ENCODE measurements at places on chromosomes 3 and 15.
A peak's percentile ranks its signal among the peaks of the same experiment; 100 is the strongest.

GRCh38 chr15:41865490-41866055, 26.9 kb downstream of the PLA2G4B start:
- no peaks in the 10 kb centered on the region for H3K27me3 ChIP-seq
- peaks cover 24% of the 10 kb centered on the region for H3K4me1 ChIP-seq
- DNase-seq = no peak
- no peak overlapping the region for H3K27ac ChIP-seq
- H3K36me3 ChIP-seq = no peaks in the 10 kb centered on the region

DNA sequence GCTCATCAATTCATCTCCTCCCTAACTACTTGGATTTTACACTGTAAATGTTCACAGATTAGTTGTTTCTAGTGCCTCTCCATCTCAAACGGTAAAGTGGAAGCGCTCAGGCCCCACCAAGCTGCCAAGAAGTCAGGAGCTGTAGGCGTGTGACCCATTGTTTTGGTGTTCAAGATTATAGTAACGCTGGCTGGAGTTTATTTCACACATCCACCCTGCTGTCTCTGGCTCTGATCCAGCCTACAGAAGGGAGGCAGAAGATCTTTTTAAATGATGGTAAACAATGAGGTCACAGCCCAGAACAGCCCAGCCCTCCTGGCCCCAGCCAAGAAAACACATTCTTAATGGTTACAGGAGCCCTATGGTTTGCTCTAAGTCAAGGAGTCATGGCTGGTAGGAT, 25.7 kb upstream of the GALNT15 start:
- no peaks in the 10 kb centered on the region for H3K27me3 ChIP-seq
- H3K4me1 ChIP-seq = no peaks in the 10 kb centered on the region
- no peaks in the 10 kb centered on the region for H3K36me3 ChIP-seq
- no peak overlapping the region for H3K27ac ChIP-seq
- DNase-seq = no peak

DNA sequence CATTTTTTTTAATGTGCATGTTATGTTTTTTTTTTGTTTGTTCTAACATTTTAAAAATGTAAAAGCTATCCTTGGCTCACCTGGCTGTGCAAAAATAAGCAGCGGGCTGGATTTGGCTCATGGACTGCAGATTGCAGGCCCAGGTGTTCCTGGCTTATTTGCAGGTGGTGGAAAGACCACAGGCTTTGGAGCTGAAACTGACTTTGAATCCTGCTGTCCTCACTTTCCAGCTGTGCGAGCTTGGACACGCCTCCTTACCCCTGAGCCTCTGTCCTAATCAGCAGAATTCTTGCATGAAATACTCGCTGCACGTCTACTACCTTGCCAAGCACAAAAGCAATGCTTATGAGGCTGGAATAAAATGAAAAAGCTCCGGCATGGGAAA, 188.7 kb upstream of the TPM1 start:
- H3K4me3 ChIP-seq = no peak overlapping the region
- DNase-seq = no peak
- H3K27me3 ChIP-seq = peaks cover 2% of the 10 kb centered on the region
- H3K27ac ChIP-seq = no peak overlapping the region
- H3K36me3 ChIP-seq = no peaks in the 10 kb centered on the region
- peaks cover 9% of the 10 kb centered on the region for H3K4me1 ChIP-seq

DNA sequence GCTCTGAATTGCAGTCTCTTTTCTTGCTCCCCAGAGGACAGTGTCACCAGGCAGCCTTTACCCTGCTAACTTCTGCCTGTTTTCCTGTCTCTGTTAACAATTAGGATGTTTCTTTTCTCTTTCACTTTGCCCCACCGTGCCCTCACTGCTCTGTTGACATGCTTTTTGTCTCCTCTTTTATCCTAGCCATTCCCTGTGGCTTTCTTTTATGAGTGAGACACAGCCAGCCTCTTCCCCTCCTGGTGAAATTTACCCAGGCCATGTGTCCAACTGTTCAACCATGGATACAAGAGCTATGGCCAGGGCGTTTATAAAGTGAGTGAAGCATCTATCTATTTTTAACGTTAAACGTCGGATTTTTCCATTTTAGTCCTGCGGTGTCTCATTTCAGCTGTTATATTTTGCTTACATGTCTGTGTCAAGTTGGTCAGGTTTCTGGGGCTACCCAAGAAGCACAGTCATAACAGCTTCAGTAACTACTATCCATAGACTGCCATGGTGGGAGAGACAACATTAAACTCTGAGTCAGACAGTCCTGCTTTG, 443.2 kb upstream of the AZI2 start:
- H3K36me3 ChIP-seq = no peaks in the 10 kb centered on the region
- peaks cover 5% of the 10 kb centered on the region for H3K27me3 ChIP-seq

- H3K36me3 ChIP-seq = no peaks in the 10 kb centered on the region
- H3K27ac ChIP-seq = peak overlapping the region; percentile 69
- no peak for DNase-seq
- no peak overlapping the region for H3K4me3 ChIP-seq
Observed at GRCh38 chr15:70203981-70204560, 106.4 kb upstream of the TLE3 start.

GRCh38 chr3:162938083-162938482, 1441.5 kb downstream of the OTOL1 start:
- no peaks in the 10 kb centered on the region for H3K27me3 ChIP-seq
- H3K4me3 ChIP-seq = no peak overlapping the region
- no peak for DNase-seq
- peaks cover 7% of the 10 kb centered on the region for H3K4me1 ChIP-seq

GRCh38 chr3:112074616-112075497, 11.3 kb upstream of the C3orf52 start:
- no peak for DNase-seq
- no peak overlapping the region for H3K27ac ChIP-seq
- no peaks in the 10 kb centered on the region for H3K27me3 ChIP-seq

DNA sequence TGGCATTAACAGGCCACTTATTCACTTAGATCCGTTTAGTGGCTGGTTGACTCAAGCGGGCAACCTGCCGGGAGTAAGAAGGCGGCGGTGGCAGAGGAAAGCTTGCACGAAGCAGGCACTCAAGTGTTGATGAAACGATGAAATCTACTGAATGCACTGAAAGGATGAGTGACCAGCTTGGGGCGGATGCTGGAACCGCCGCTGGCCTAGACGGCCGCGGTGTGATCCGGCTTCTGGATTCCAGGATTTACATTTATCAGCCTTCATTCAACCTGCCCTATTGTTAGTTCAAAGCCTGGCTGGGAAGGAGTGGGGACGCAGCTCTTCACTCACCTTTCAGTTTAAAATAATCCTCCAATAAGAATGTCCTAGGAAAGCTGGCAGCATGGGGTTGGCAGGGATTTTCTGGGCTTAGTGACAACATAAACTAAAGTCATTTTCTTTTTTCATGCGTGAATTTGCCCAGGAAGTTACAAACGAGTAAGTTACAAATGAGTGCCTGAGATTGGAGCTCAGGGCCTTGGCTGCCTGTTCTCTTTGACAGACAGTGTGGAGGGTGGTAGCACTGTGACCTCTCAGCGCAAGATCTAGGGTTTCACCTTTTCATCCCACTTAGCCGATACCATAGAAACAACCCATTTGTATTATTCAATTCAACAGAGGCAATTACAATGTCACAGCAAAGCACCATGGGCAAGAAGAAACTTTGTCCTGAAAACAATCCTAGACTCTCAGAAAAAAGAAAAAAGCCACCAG, 1.1 kb upstream of the PLCH1 start:
- H3K27me3 ChIP-seq = peaks cover 27% of the 10 kb centered on the region
- H3K27ac ChIP-seq = peak overlapping the region; percentile 38
- peak overlapping the region; percentile 99 for H3K4me3 ChIP-seq

DNA sequence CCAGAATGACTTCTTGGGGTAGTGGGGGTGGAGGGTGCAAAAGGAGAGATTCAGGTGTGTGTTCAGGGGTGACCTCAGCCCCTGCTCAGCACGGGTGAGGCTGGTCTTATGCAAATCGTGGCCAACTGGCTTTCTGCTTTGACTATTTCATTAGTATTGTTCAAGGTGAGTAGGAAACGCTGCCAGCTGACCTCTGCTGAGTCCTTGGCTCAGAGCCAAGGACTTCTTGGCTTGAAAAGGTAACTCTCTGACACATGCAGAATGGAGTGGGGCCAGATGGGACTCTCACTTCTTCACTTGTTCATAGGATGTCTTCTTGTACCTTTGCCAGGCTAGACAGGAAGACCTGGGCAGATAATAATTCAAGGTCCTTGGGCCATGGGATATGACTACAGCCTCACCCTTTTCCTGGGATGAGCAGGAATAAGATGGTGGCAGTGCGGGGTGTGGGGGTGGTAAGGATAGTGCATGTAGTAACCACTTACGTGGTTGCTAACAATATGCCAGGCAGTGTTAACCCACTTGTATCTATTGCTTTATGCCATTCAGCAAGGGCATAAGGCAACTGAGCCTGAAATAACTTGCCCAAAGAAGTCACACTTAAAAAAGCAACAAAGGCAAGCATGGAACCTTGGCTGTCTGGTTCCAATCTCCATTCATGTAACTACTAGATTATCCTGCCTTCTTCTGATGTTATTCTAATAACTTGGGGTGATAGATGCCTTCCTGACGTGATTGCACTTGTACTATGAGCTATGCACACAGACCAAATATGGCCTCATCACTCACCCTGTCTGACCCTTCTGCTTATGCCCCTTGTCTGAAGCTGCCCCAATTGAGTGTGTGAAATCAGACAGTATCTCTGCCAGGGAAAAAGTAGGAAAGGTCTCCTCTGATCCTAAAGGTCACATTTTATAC, 193.1 kb downstream of the NR1D2 start:
- no peaks in the 10 kb centered on the region for H3K27me3 ChIP-seq
- H3K27ac ChIP-seq = no peak overlapping the region
- no peak overlapping the region for H3K4me3 ChIP-seq
- no peak for DNase-seq

- H3K27ac ChIP-seq = peak overlapping the region; percentile 95
- peak overlapping the region; percentile 1 for H3K4me3 ChIP-seq
- H3K36me3 ChIP-seq = no peaks in the 10 kb centered on the region
- H3K27me3 ChIP-seq = no peaks in the 10 kb centered on the region
- H3K4me1 ChIP-seq = peaks cover 36% of the 10 kb centered on the region
Observed at GRCh38 chr3:89411201-89411600, 303.8 kb downstream of the EPHA3 start.

DNA sequence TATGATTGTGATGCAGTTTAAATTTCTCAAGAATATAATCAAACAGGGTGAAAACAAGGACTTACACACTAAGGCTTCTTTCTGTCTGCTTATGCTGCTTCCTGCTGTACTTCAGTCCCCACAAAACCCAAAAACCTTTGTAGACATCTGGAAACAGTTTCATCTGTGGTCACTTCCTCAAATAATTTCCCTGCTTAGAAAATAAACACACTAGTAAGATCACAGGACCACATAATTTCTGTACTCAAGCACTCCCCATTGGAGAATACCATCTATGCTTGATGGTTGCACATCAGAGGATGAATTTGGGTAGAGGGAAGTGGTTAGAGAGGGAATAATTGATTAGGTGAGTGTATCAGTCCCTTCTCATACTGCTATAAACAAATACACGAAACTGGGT, 266.2 kb downstream of the LSAMP start:
- no peaks in the 10 kb centered on the region for H3K36me3 ChIP-seq
- H3K4me3 ChIP-seq = no peak overlapping the region
- H3K27me3 ChIP-seq = no peaks in the 10 kb centered on the region
- peaks cover 11% of the 10 kb centered on the region for H3K4me1 ChIP-seq
- peak overlapping the region; percentile 20 for H3K27ac ChIP-seq

DNA sequence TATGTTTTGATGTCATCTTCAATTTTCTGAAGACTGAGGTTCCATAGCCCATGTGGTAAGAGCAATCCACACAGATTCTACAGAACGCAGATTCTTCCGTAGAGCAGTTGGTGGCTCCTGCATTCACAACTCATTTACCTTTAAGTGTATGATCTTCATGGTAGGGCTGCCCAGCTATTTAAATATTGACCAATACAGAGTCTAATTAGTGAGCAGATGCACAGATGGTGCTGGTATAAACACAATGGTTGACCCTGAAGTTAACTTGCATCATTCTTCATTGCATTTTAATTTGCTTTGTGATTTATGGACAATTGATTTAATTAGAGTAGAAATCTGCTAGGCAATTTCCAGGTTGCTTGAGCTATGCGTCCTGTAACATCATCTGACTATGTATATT, 269.2 kb downstream of the SQOR start:
- H3K27ac ChIP-seq = no peak overlapping the region
- no peak for DNase-seq
- H3K4me1 ChIP-seq = no peaks in the 10 kb centered on the region
- no peak overlapping the region for H3K4me3 ChIP-seq

- H3K36me3 ChIP-seq = no peaks in the 10 kb centered on the region
- H3K4me3 ChIP-seq = peak overlapping the region; percentile 83
Observed at GRCh38 chr3:194768586-194768985, 82.9 kb downstream of the FAM43A start.

- peaks cover 40% of the 10 kb centered on the region for H3K4me1 ChIP-seq
- no peaks in the 10 kb centered on the region for H3K36me3 ChIP-seq
- H3K4me3 ChIP-seq = no peak overlapping the region
- no peak for DNase-seq
- no peaks in the 10 kb centered on the region for H3K27me3 ChIP-seq
Observed at GRCh38 chr15:78685159-78685921, 44.3 kb upstream of the CHRNB4 start.

GRCh38 chr3:46797486-46797885, 65.8 kb downstream of the MYL3 start:
- H3K4me1 ChIP-seq = no peaks in the 10 kb centered on the region
- peaks cover 36% of the 10 kb centered on the region for H3K27me3 ChIP-seq
- no peak for DNase-seq
- H3K36me3 ChIP-seq = no peaks in the 10 kb centered on the region

DNA sequence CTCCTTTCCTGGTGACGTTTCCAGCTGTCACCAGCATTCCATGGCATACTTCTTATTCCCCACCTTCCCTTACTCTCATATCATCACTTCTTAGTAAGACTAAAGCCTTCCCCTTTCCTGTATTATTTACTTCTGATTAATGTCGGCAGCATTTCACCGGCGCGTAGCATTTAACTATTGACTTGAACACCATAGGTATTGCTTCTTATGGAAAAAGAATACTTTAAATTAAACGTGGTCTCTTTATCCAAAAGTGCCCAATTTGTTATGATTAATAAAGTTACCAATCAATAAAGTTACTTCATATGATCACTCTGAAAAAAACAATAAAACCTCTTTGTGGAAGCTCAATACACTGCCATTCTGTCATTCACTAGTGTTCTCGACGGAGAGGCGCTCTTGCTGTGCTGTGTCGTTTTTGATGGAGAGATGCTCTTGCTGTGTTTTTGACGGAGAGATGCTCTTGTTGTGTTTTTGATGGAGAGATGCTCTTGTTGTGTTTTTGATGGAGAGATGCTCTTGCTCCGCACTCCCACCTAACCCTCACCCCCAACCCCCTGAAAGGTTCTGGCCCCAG, 165.0 kb downstream of the XXYLT1 start:
- H3K4me3 ChIP-seq = no peak overlapping the region
- no peaks in the 10 kb centered on the region for H3K27me3 ChIP-seq
- no peaks in the 10 kb centered on the region for H3K36me3 ChIP-seq
- peaks cover 27% of the 10 kb centered on the region for H3K4me1 ChIP-seq

GRCh38 chr3:59515966-59516365, 466.1 kb upstream of the CFAP20DC start:
- no peak overlapping the region for H3K4me3 ChIP-seq
- H3K27me3 ChIP-seq = no peaks in the 10 kb centered on the region
- no peak for DNase-seq
- H3K36me3 ChIP-seq = no peaks in the 10 kb centered on the region

Data from neural crest cell (in vitro differentiated cells).